Activated CD4-positive, alpha-beta T cell treated with anti-CD3 and anti-CD28 coated beads, Interleukin-2, amount 50 U/mL, for 1 hour (primary cell): ENCODE measurements at places on chromosomes 5 and 9.

- DNase-seq, result peak; percentile 61
These were observed 2.4 kb upstream of the IL7R start for GRCh38 chr5:35854248-35854647.

- no peak for DNase-seq
These were observed 714.0 kb downstream of the SEMA5A start for GRCh38 chr5:8831854-8832253.

GRCh38 chr5:119393746-119394145 lies 37.9 kb downstream of the TNFAIP8 start:
- no peak for DNase-seq

- no peak for DNase-seq
These were observed 310.5 kb downstream of the NSG2 start for GRCh38 chr5:174355995-174356394.

GRCh38 chr5:14062178-14062577 lies 81.0 kb upstream of the TRIO start:
- no peak for DNase-seq

DNA sequence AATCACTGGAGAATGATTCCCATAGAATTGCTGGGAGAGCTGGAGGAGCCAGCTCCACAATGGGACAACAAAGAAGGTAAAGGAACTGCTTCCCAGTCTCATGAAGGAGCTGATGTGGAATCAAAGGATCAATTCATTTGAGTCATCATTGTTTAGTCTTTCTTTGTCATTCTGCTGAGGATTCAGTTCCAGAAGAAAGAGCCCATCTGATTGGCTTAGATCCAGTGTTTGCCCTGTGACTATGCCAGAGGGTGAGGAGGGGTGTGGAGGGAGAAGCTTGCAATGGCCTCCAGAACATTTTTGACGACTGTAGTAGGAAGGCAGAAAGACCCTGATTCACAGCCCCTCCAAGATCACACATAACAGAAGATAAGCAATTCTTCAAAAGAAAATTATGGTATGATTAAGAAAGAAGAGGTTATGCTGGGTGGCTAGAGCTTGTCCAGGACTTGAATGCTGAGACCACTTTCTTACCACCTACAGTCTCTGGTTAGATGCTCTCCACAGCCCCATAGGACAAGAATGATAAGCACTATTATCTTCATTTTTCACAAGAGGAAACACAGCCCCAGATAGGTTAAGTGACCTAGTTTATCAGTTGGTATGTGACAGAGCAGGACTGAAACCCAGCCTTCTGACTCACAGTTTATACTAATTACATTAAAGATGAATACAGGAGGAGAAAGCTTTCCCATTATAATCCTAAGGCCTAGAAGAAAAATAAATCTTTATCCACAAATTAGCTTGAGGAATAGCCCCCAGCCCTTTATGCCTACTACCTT lies 363.1 kb downstream of the PRELID2 start:
- no peak for DNase-seq

DNA sequence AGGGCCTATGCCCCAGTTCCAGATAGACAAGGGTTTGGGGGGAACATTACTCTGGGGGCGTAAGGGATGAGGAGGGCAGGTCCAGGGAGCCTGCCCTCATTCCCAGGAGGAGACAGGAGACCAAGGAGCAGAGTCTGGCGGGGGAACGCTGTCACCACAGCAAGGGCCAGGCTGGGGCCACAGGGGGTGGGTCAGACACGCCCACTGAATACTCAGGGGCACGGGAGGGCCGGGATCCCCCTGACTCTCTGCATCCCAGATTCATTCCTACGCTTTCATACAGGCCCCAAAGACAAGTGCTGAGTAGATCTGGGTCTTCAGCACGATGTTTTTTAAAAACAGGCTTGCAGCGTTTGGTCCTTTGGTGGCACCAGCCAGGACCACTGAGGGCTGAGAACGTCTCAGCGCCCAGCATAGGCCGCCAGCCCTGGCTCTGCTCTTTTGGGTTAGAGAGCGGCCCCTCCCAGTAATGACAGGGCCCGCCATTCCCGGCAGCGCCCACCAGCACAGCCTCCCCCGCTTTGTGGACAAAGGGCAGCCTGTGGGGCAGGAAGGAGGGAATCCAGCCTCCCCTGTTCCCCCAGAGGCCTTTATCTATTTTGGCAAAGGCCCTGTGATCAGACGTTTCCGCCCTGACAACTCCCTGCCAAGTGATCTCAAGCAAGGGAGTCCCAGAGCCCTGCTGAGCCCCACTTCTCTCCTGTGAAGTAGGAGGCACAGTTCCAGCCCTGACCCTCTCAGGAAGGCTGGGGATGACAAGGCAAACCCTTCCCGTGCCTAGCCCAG lies 24.9 kb downstream of the NEK6 start:
- DNase-seq, result no peak

GRCh38 chr9:90433398-90433941 lies 209.2 kb downstream of the DIRAS2 start:
- DNase-seq, result no peak

DNA sequence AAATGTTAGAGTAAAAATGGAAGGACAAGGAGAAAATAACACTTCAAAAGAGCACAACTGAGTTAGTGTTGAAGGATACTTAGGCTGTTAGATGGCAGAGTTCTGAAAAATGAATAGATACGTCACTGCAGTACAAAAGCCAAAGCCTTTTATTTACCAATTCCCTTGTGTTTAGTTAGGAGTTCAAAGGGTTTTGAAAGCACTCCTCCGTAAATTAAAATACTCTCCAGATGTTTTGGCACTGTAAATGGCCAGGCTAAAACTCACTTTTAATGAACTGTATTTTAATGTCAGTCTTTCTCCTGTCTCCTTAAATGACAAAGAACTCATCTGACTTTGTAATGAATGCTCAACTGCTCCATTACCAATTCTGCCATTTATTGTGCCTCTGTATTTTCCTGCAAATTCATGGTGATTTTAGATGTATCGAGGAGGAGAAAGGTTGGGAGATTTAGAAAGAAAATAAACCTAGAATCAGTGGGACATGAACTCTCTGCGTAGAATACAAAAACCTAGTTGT lies 1727.2 kb downstream of the MAT2B start:
- no peak for DNase-seq

DNA sequence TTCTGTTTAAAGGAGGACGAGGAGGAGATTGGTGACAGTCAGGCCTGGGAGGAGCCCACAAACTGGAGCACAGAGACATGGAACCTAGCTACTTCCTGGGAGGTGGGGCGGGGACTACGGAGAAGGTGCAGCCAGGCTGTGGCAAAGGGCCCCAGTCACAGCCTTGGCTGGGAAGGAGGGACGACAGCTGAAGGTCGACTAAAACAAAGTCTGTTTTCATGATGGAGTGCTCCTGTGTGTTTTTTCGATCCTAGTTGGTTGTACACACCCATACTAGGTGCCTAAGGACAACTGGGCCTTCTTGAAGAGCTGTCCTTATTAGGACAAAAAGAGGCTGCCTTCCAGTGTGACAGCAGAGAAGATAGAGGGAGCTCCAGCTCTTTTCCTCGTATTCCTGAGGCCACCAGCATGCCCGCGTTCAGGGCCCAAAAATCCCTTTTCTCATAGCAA lies 2.9 kb downstream of the CCDC107 start:
- no peak for DNase-seq

DNA sequence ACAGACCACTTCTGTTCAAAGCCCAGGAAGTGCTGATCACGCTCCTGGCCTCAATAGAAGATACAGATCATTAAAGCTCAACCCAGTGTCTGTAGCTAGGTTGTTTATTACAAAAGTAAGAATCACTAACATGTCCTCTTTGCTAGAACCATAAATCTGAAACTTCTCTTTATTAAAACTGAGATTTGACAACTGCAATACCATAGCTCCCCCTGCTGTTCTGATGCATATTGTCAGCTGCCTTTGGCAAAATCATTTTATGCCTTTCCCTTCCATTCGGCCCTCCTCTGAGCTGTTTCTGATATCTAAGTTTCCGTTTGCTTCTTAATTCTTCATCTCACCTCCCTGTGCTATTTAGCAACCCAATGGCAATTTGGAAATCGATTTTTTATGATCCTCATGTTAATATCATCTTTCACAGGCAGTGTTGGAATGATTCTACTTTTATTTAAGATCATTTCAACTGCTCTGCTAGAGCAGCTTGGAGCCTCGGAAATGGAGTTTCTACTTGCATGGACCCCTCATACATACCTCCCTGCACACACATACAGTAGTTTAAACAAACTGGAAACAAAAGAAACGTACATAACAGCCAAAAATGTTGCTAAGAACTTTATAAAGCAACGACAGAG lies 998.8 kb downstream of the MAT2B start:
- DNase-seq, result no peak

DNA sequence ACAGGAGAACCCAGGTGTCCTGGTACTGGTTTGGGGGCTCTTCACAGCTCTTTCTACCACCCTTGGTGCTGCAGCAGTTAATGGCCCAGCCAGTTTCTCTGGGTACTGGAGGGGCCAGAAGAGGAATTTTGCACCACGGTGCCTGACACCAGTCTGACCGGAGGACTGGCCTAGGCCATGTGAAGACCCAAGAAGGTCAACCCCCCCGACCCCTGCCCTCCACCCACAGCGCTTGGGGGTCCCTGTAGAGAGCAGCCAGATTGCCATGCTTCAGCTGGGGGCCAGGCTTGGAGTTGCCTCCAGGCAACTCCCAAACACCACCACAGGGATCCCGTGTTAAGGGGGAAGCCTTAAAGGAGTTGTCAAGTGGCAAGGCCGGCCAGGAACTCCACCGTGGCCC lies 6.2 kb downstream of the ARSI start:
- DNase-seq, result no peak

- no peak for DNase-seq
These were observed 49.1 kb downstream of the BNC2 start for GRCh38 chr9:16821344-16821743.

GRCh38 chr9:85942913-85943709 lies 2.2 kb downstream of the NAA35 start:
- DNase-seq, result no peak

- DNase-seq, result no peak
These were observed 167.5 kb downstream of the DAB2IP start for GRCh38 chr9:121818841-121819427.

DNA sequence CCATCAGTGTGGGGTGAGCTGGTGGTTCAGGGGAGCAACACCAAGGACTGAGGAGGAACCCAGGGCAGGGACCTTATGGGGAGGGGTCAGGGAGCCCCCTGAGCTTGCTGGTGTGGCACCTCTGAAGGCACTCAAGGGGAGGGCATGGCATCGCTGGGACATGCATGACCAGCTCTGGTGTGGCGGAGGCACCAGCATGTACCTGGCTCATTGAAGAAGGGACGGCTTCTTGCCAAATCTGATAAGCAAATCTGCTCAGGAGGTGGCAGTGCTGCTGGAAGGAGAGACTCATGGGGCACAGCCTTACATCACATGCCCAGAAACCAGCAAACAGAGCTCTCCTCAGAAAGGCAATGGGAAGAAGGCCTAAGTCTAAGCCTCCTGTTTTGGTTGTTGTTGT lies 421.8 kb downstream of the SEMA5A start:
- DNase-seq, result no peak
